ENCODE measurements at places on chromosomes 2 and 18.

DNA sequence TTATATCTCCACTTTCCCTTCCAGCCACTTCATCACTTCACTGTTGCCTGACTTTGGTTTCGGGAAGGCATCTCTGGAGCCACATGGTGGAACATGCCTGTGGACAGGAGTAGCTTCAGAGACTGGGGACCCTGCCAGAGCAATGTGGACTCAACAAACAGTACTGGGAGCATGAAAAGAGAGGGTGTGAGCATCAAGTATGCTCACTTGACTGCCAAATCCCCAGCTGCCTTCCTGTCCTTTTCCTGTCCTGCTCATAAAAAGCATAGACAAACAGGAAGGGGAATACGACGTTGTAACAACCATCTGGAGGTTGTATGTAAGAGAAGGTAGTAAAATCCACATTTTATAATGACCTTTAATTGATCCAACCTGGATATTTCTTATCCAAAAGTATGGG, 61.3 kb upstream of the CSRNP3 start:
- DNase-seq = no peak

- no peak for DNase-seq
Observed at GRCh38 chr2:155825876-155826275, 506.6 kb downstream of the NR4A2 start.

DNA sequence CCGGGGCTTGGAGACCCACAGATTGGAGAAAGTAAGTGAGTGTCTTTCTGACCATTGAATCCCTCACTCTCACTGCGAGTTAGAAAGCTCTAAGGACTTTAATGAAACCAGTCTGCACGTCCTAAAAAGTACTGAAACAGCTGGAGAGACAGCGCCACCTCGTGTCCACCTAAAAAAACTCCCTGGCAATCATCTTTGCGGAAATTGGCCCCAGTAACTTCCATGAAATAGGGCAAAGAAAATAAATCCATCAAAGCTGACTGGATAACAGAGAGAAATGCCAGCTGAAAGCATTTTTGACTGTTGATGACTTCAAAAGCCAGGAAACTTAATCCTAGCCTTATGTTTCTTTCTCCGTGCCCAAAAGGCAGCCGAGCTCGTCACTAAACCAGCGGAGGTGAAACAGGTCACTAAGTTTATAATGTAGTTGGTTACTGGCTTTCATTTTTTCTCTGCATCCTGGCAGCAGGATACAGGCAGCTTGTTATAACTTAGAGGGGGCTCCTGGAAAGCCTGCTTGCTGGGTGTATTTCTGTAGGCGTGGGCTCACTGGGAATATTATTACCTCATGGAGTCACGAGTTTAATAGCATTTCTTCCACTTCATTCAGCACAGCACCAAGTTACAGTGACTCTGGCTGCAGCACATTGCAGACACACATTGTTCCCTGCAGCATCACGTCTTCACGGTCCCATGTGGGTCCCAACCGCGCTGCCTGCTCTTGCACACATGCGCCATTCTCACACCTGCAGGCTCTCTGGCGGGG, 266.5 kb downstream of the HRH4 start:
- DNase-seq = peak; percentile 62

- no peak for DNase-seq
Observed at GRCh38 chr2:207409517-207409916, 120.2 kb upstream of the CREB1 start.

GRCh38 chr18:62196980-62197379, 9.9 kb downstream of the RELCH start:
- no peak for DNase-seq

DNA sequence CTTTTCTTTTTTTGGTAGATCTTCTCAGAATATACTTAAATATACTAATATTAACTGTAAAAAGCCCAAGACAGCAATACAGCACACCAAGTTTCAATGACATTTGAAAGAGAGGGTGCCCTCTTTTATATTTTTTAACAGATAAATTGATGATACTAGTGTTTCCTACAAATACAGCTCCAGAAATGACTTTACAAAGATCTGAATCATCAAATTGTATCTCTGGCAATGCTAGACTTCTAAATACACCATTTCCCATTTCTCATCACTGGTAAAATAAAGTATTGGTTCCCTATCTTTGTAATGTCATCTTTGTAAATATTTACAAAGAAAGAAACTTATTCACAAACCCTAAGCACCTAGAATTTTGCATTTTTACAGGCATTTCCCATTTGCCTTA, 281.3 kb downstream of the EXOC6B start:
- no peak for DNase-seq

GRCh38 chr2:207990784-207991183, 34.5 kb downstream of the PLEKHM3 start:
- DNase-seq = no peak

DNA sequence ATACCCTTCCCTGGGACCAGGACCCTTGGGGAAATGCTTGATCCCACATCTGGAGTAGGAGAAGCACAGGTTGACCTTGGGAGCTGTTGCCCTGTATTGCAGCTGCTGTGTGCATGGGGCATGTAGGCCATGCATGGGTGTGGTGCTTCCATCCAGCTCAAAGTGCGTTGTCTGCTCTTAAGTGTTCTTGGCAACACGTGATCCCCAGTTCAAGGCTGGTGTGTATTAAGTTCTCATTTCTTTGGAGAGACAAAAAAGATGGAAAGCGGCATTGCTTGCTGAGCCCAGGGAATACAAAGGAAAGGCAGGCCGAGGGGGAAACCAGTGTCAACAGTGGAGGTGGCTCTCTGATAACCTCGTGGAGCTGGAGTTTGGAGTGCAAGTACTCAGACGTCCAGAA, 110.7 kb downstream of the RTP5 start:
- DNase-seq = no peak

DNA sequence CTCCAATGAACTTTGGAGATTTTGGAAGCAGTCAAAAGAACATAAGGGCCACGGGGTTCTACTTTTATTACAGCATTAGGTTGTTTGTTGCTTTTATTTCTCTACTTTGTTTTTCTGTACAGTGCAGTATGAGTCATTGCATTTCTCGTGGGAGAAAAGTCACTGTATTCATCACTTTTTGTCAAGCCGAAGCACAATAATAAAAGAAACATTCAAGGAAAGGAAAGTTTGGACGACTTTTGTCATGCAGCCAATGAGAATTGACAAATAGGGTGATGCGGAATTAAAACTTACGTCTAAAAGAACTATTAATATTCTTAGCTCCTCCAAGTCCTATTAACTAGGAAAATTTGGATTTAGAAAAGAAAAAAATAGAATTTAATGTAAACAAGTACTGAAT, 209.9 kb downstream of the TMEM182 start:
- DNase-seq = no peak

GRCh38 chr2:230153390-230153976, 66.3 kb downstream of the SP110 start:
- DNase-seq = no peak

DNA sequence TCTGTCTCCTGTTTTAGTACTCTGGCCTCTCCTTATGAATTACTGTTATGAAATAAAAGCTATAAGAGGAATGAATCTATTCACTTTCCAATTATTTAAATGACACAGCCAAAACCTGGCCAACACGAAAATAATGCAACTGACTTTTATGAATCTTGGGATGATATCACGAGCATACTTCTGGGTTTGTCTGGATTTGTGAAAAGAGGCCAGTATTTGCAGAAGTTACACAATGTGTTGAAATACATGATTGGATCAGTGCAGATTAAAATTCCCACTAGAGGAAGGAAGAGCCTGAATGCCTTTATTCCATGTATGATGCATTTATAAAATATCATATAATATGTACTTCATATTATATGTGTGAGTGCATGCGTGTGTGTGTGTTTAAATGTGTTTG, 418.2 kb downstream of the GRB14 start:
- DNase-seq = no peak

DNA sequence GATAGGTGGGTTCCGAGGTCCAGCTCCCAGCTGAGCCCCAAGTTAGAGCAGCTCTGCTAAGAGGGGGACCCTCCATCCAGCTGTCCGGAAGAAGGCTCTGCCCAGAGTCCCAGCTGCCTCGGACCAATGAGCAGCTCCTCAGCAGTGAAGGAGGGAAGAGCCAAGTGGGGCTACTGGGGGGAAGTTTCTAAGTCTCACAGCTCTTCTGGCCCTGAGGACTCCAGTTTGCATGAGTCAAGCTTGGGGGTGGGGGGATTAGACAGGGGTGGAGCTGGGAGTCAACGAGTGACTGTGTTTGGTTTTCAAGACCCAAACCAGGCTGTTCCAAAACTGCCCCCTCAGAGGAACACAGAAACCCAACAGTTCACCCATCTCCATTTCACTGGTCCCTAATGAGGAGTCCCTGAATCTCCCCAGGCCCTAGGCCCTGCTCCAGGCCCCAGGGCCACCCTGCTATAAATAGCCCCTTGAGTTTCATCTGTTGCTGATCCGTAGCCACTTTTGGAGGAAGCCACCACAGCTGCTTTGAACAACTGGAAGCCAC, 100.9 kb downstream of the TNS1 start:
- DNase-seq = no peak

DNA sequence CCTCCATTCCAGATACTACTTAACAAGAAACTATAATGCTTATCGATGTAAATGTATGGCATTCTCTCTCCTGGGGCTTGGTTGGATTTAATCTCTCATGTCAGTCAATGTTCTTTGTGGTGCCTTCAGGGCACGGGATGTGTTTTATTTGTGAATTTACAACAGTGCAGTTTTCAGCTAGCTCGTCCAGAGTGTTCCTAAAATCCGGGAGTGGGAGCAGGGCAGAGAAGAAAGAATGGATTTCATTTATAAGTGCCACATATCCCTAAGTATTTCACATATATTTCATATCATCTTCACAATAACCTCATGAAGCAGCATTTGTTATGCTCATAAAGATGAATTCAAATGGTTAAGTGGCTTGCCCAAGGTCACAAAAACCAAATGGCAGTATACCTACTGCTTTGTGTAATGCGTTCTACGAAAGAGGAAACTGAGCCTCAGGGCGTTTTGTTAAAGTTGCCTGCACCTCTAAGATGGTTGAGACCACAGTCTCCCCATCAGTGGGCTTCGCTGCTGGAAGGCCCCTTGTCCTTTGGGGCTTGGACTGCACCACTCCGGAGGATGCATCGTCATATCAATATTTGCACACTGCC, 134.7 kb upstream of the MGAT5 start:
- DNase-seq = no peak

- DNase-seq = no peak
Observed at GRCh38 chr18:9874728-9875127, 11.0 kb upstream of the TXNDC2 start.

DNA sequence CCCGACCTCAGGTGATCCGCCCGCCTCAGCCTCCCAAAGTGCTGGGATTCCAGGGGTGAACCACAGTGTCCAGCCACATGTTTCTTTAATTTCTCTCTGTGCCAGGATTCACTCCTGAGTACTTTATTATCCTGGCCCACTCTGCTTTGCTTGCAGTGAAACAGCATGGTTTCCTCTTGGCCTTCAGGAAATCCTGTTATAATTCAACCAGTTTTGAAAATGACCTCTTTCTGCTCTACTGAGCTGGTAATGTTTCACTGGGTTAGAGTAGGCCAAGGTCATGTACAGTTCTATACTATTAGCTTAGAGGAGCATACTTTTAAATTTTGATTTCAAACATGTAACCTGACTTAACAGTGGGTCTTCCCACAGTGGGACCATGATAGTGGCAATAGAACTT, 90.6 kb upstream of the PELI1 start:
- no peak for DNase-seq

DNA sequence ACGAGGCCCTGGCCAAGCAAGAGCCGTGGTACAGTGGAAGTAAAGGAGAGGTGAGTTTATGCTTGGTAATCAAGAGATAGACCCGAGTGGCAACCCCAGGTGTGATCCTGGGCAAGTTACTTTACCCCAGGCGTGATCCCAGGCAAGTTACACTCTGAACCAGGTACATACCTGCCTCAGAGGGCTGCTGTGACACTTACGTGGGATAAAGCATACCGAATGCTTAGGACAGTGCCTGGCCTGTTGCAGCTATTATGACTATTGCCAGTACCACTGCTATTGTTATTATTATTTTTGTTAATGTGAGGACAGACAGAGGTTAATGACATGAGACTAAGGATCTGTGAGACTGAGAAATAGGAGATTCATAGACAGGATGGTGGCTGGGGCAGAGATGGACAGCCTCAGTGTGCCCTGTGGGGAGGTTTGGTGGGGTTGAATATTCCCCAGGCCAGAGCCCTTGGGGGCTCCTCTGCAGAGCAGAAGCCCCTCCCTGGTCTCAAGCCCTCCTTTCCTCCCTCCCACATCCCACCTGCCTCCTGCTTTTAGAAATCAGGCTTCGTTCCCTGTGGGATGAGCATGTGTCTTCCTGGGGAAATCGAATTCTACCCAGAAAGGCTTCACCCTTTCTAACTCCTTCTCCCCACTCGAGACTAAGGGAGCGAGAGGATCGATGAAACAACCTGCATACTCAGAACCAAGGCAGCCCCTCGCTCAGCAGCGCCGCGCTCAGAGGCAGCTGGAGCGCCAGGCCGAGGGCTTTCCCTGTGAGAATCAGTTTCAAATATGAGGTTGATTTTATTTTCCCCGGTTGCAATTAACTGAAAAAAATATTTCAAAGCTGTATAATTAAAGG, 62.0 kb upstream of the SIX3 start:
- DNase-seq = no peak

DNA sequence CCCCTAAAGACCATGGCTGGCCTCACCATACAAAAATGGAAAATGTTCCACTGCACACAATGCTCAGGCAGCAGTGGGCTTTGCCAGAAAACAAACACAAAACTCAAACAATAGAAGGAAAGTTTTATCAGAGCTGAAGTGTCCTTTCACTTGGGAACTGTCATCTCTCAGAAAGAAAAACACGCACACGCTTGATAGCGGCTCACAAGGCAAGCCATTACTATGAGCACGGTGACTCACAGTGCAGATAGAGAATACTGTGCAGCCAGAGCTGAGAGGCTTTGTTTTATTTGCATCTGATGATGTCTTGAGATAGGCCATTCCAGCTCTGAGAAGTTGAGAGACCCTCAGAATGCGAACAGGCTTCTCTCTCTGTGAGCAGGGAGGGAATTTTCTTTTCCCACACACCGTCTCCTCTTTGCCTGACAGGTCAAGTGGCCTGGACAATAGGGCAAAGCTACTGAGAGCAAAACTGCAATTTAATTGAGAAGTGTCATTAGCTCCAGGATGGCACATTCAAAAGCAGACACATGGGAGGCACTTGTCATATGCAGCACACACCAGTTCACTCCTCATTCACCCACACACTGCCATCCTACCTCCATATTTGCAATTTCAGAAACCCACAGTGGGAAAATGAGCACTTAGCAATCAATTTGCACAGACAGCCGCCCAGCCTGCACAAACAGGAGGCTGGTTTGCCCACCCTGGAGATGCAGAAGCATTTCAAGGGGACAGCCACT, 236.6 kb downstream of the SS18 start:
- no peak for DNase-seq

- no peak for DNase-seq
Observed at GRCh38 chr2:133837441-133838094, 269.3 kb upstream of the NCKAP5 start.

- no peak for DNase-seq
Observed at GRCh38 chr2:27990030-27990590, 99.6 kb downstream of the BABAM2 start.

- DNase-seq = no peak
Observed at GRCh38 chr2:108923019-108923700, 65.9 kb downstream of the EDAR start.
